Cardiac septum (tissue), 1 donor: ENCODE measurements at places on chromosomes 16 and 17. TPM values are rescaled to one million over a fixed set of nuclear protein-coding genes. Genes with fewer than 3 reads are reported as not detected.

DNA sequence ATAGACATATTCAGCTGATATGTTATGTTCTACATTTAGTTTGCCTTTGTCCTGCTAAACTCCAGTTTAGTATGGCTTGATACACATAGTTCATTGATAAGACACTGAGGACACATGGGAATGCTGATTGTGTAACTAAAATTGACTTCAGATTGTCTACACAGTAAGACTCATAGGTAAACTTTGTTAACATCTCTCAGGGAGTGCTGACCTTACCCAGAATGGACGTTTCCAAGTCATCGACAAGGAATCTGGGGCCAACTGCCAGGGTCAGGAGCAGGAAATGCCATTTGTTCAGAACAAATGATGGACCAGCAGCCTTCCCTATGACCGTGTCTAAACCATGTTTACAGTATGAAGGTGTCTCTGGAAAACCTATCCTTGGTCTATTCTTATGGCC is 58.7 kb downstream of the DYNLRB2 start:
- DNase-seq, result no peak

DNA sequence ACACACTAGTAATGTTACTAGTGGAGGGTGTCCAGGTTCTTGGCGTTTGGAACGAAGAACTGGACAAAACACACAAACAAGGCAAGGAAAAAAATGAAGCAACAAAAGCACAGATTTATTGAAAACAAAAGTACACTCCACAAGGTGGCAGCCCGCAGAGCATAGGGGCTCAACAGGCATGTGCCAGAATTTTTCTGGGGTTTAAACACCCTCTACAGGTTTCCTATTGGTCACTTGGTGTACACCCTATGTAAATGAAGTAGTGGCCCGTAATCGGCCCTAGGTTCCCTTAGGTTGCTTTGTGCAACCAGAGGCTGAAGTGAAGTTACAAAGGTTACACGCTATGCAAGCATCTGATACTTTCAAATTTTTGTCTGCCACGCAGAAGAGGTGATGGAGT is 8.1 kb downstream of the OR2C1 start:
- DNase-seq, result no peak

DNA sequence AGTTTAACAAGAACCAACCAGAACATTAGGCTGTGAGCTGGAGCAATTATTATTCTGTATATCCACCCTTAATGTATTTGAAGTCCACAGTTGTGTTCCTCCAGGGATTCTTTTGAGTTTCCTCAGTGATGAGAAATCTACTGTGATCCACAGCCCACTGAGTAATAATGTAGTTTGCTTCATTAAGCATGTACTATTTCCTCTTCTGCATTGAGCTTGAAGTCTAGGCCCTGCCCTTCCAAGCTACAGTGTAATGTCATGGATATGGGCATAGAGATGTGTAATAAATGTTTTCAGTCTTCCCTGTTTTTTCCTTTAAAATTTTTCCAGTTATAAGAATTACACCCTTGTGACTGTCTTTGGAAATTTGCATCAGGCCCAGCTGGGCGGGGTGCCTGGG is 36.4 kb upstream of the SLC12A3 start:
- DNase-seq, result no peak

- DNase-seq, result no peak
Measured at GRCh38 chr17:19707728-19708221, 8.6 kb downstream of the SLC47A2 start.

The OR4D1 gene
- not detected for total RNA-seq

- no peak for DNase-seq
Measured at GRCh38 chr17:56845934-56846333, 12.0 kb downstream of the DGKE start.
